ENCODE measurements at places on chromosomes 7 and 10.

- no peak for DNase-seq
Observed at GRCh38 chr10:117496031-117496430, 46.5 kb upstream of the EMX2 start.

- no peak for DNase-seq
Observed at GRCh38 chr10:119604468-119604867, 7.7 kb upstream of the TIAL1 start.

DNA sequence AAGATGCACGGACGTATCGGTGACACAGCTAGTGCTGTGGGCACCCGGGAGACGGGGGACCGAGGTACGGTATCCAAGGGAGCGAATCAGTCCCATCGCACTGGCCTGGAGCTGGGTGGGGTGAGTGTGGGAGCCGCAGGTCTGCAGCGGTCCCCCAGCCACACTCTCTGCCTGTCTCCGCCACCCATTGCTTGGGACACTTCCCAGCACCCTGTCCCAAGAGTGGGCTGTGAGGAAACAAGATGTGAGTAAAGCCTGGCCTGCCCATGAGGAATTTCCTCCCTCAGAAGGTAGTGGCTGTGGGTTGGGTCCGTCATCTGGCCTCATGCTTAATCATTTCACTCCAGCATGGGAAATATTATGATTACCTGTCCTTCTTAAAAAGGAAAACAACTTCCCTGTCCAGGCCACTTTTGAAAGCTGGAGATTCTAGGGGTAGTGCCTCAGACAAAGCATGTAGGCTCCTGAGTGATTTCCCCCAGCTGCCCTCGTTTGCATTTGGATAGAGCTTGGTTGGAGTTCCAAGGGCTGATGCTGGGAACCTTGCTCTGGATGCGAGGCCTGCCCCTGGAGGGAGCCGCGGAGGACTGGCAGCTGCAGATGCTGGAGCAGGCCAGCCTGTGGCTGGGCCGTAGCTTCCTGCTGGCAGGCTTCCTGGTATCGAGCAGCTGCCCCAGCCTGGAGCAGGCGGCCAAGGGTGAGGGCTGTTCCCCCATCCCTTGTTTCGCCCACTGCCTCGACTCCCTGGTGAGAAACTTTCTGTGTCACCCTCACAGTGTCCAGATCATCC lies 6.2 kb upstream of the ACTR3C start:
- no peak for DNase-seq

GRCh38 chr10:71244431-71245419 lies 32.4 kb downstream of the UNC5B start:
- DNase-seq, result peak; percentile 94

GRCh38 chr10:73969224-73969841 lies 28.6 kb upstream of the VCL start:
- DNase-seq, result peak; percentile 46

DNA sequence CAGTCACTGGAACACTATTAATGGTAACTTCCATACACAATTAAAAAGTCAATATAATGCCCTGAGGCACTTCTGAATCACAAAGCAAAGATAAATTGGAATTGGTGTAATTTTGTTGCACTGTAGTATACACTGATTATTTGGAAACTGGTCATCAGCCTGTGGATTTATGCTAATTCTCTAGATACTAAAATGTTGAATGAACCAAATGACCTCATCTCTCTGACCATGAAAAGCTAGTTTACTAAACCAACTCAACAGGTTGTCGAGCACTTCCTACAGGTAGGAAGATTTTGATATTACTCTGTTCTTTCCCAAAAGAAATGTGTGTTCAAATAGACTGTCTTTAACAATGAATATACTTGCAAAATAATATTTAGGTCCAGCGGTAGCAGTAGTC lies 5.3 kb downstream of the NRP1 start:
- no peak for DNase-seq

DNA sequence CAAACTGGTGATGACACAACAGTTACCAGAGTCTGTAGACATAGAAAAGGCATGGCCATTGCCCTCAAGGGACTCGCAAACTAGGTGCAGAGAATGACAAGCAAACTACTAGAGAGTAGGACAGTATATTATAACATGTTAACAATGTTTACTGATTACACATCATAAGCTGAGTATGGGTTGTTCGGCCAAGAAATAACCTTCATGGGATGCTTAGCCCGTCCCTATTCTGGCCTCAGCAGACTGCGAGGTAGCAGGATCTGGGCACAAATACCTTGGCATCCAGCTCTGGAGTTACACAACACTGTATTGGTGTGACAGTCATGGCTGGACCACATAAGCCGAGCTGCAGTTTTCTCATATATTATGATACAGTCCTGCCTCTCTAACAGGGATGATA lies 51.4 kb downstream of the ABCB4 start:
- DNase-seq, result no peak

- DNase-seq, result peak; percentile 53
Observed at GRCh38 chr10:29386342-29386999, 97.6 kb downstream of the LYZL1 start.

DNA sequence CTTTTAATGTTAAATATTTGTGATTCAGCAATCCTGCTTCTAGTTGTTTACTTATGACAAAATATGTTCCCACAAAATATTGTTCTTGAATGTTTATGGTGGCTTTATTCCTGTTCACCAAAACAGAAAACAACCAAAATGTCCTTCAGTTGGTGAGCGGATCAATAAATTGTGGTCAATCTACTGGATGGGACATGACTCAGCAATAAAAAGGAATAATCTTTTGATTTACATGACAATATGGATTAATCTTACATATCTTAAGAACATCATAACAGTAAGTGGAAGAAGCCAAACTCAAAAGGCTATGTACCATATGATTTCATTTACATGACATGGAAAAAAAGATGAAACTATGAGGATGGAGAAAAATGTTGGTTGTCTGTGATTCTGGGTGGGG lies 691.3 kb upstream of the GHITM start:
- no peak for DNase-seq

DNA sequence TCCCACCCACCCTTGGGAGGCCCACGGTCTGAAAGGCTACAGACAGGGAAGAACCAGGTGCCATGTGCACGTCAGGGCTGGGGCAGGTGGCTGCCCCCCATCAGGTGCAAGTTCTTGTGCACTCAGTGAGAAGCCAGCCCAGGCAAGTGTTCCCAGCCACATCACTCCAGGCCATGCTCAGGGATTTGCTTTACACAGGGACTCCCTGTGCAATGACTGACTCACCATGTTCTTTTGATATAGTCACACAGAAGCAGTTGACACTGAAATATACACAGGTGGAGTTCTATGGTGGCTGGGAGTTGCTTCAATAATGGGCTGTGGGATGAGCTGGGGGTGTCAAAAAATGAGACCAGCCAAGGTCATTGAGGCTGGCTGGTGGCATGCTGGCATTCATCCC lies 8.0 kb upstream of the CHST15 start:
- DNase-seq, result no peak

GRCh38 chr10:132103116-132103910 lies 37.6 kb downstream of the JAKMIP3 start:
- no peak for DNase-seq

- peak; percentile 41 for DNase-seq
Observed at GRCh38 chr7:102170393-102170970, 116.2 kb upstream of the SH2B2 start.

- no peak for DNase-seq
Observed at GRCh38 chr10:37707829-37708578, 149.4 kb downstream of the ZNF248 start.

- peak; percentile 73 for DNase-seq
Observed at GRCh38 chr7:4882169-4883032, 1.1 kb downstream of the RADIL start.

GRCh38 chr10:104351919-104352318 lies 1.7 kb upstream of the CFAP58 start:
- DNase-seq, result no peak

DNA sequence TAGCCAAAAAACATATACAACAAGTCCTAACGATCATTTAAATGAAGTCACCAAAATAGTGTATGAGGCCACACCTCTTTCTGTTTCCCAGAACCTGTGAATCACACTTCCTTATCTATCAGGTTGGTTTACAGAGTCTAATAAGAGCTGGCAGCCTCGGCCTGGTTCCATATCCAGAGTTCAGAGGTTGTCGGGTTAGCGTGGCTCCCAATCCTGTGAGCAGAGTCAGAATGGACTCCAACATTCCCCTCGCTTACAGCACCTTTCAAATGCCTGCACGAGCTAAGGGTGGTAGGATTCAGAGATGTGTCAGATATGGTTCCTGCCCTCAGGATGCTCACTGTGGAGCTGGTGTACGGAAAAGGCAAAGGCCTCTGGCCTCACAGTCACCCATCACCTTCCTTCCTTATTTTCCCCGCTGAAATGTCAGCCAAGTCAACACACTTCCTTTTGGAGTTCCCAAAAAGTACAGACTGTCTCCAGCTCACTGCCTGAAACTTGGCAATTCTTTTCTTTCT lies 6.0 kb downstream of the IL15RA start:
- no peak for DNase-seq

DNA sequence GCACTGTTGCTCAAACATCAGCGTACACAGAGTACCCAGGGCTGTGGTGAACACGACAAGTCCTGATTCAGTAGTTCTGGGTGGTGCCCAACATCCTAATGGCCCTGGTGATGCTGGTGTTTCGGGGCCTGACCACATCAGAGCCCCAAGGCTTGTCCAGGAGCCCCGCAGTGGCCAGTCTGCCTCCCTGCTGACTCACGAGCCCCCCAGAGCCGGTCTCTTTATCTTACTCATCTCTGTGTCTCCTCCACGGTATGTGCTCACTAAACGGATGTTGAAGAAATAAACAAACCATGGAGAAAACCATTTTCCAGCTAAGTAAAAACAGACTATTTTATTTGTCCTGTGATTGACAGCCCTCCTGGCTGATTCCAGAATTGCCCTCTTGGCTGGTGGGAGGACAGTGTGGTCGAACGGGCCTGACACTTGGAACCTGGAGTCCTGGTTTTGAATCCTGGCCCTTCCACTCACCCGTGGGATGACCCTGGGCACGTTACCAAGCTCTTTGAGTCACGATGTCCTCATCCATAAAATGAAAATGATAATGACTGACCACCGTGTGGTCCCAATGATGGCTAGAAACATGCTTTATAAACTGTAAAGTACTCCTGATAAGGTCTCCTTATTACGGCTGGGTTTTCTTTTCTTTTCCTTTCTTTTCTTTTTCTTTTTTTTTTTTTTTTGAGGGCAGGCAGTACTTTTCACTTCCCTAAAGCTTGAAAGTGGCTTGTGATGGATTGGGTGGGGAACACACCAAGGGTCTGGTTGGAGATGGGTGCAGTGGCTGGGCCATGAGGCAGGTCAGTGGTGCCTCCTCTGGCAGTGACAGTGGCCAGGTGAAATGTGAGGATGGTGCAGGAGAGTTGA lies 5.7 kb downstream of the HIP1 start:
- DNase-seq, result peak; percentile 40

- DNase-seq, result no peak
Observed at GRCh38 chr10:133419211-133419950, 5.0 kb downstream of the SPRN start.

DNA sequence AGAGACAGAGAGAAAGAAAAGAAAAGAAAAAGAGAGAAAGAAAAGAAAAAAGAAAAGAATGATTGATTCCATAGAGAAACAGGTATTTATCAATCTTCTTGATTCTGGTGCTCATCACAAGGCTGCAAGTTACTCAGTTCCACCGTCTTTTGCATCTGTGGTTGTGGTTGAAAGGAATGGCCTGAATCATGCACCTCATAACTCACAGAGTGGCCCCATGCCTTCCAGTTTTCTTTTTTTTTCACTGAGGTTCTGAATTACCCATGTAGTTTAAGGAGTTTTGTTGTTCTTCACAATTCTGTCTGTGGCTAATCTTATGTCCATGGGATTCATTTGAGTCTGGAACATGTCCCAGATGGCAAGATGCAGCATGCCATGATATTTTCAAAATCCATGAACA lies 156.0 kb downstream of the ZNF33B start:
- no peak for DNase-seq

DNA sequence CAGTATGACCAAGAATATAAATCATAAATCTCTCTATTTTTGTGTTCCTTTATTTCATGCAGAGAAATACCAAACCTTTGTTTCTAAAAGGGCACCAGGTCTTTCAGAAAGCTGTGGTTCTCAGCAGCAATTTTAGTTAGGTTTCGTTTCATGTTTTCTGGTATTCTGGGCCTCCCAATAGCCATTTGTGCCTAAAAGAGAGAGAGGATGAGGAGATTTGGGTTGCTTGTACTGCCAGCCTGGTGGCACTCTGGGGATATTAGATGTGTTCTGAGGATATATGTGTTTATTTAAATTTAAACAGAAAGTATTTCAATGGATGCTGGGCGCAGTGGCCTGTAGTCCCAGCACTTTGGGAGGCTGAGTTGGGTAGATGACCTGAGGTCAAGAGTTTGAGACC lies 471.7 kb downstream of the AUTS2 start:
- DNase-seq, result no peak

DNA sequence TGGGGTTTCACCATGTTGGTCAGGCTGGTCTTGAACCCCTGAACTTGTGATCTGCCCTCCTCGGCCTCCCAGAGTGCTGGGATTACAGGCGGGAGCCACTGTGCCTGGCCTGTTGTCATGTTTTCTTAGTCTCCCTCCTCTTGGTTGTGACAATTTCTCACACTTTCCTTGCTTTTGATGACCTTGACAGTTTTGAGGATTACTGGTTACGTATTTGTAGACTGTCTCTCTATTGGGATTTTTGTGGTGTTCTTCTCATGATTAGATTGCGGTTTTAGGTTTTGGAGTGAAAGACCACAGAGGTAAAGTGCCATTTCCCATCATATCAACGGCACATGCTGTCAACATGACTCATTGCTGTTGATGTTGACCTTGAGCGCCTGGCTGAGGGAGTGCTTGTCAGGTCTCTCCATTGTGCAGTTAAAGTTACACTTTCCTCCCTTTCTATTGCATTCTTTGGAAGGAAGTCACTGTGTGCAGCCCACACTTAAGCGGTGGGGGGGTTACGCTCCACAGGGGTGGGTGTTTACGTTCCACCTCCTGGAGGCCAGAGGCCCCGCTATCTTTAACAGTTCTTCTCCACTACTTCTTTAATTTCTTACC lies 10.8 kb downstream of the NEURL1 start:
- DNase-seq, result peak; percentile 92

DNA sequence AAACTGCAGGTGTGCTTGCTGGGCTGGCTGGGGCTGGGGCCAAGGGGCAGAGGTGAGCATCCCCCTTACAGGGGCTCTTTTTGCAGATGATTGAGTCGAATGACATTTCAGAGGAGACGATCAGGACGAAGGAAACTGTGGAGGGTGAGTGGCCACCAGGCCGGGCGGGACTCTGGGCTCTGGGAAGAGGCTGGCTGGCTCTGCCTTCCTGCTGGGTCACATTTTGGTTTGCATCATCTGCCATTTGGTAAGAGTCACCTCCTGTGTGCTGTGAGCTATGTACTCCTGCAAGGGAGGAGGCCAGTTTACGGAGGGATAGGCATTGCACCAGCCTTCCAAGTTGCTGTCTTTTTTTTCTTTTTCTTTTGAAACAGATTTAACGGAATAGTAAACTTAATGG lies 73.0 kb upstream of the GTF2IRD1 start:
- peak; percentile 32 for DNase-seq

GRCh38 chr10:34748767-34749166 lies 66.3 kb downstream of the PARD3 start:
- DNase-seq, result no peak

GRCh38 chr7:81624021-81624592 lies 145.7 kb downstream of the HGF start:
- no peak for DNase-seq

GRCh38 chr10:95244152-95244551 lies 46.7 kb downstream of the PDLIM1 start:
- no peak for DNase-seq

- DNase-seq, result peak; percentile 69
Observed at GRCh38 chr10:102710609-102711008, 3.6 kb downstream of the ARL3 start.
